ENCODE measurements at places on chromosomes 4 and X. TPM values are rescaled to one million over a fixed set of nuclear protein-coding genes. Genes with fewer than 3 reads are reported as not detected.
A peak's percentile ranks its signal among the peaks of the same experiment; 100 is the strongest.

GRCh38 chr4:94811643-94812042 lies 53.9 kb downstream of the BMPR1B start:
- no peak for ATAC-seq

- ATAC-seq = no peak
These were observed 24.2 kb upstream of the ARHGEF9 start for GRCh38 chrX:63809173-63809572.

- ATAC-seq = no peak
These were observed 161.7 kb downstream of the RBMX2 start for GRCh38 chrX:130563476-130563875.

GRCh38 chrX:123830309-123830708 lies 29.5 kb upstream of the XIAP start:
- peak; percentile 81 for ATAC-seq

PRRG3 gene
- not detected for total RNA-seq

Data from activated T-helper 17 cell treated with anti-CD3 and anti-CD28 coated beads, Interleukin-2, amount 50 U/mL, for 72 hours (primary cell).